Stimulated activated CD8-positive, alpha-beta memory T cell treated with anti-CD3 and anti-CD28 coated beads, Interleukin-12 subunit alpha, Interleukin-12 subunit beta, amount 100 ng/mL, for 4 hours (primary cell): ENCODE measurements at places on chromosomes 13 and 19.

GRCh38 chr19:21084343-21084742 is 2.3 kb downstream of the ZNF714 start:
- no peak for DNase-seq

DNA sequence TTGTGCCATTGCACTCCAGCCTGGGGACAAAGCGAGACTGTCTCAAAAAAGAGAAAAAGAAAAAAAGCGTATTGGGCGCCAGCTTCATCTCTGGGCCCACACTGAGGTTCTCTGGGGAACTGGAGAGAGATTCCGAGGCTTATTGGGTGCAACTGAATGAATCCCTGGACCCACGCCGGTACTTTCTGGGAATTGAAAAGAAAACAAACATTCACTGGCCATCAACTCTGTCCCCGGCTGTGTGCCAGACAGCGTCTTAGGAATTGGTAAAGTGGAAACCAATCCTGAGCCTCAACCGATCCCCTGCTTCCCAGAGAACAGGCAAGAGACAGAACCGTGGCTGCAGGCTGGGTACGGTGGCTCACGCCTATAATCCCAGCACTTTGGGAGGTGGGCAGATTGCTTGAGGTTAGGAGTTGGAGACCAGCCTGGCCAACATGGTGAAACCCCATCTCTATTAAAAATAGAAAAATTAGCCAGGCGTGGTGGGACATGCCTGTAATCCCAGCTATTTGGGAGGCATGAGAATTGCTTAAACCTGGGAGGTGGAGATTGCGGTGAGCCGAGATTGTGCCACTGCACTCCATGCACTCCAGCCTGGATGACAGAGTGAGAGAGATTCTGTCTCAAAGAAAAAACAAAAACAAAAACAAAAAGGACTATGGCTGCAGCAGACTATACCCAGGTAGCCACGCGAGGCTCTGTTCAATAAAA is 8.6 kb downstream of the ANO8 start:
- DNase-seq = no peak

- DNase-seq = no peak
These were observed 15.9 kb upstream of the EPHX3 start for GRCh38 chr19:15248106-15248505.

DNA sequence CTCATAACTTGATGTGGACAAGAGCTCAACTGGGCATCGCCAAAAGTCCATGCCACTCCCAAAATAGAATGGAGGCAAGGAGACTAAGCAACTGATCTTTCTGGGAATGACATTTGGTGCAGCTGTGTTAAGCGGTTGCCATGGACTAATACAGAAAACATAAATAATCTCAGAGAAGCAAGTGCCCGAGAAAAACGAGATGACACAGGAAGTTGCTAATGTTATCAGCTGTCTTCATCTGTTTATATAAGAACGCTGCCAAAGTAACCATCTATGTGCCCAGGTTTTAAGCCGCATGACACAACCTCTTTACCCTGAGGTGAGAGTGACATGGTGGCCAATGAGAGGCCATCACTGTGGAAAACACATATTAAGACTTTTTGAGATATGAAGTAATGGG is 54.9 kb upstream of the SACS start:
- no peak for DNase-seq

GRCh38 chr13:97308735-97309429 is 86.7 kb downstream of the MBNL2 start:
- no peak for DNase-seq

DNA sequence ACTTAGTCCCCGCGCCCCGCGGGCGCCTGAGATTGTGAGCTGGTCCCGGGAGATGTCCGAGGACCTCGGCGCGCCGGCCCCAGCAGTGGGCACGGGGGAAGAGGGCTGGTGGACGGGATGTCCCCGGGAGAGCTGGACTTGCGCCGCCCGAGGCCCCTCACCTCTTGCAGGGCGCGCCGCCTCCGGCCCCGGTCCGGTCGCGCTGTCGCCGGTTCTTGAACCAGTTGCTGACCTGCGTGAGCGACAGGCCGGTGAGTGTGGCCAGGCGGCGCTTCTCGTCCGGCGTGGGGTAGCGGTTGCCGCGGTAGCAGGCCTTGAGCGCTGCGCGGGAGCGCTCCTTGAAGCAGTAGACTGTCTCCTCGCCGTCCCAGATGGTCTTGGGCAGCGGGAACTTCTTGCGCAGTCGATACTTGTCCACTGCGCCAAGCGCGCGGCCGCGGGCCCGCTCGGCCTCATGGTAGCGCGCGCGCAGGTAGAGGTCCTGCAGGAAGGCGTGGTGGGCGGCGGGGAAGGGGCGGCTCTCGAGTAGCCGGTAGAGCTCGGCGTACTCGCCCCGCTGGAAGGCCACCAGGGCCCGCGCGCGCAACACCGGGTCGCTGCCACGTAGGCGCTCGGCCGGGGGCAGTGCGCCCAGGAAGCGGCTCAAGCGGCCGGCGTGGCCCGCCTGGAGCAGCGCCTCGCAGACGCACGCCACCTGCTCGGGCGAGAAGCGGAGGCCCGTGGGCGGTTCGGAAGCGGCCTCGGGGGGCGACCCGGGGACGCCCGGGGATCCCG is 984 bp downstream of the SIX5 start:
- DNase-seq = no peak

- DNase-seq = no peak
These were observed 21.6 kb downstream of the FAM124A start for GRCh38 chr13:51243832-51244231.

DNA sequence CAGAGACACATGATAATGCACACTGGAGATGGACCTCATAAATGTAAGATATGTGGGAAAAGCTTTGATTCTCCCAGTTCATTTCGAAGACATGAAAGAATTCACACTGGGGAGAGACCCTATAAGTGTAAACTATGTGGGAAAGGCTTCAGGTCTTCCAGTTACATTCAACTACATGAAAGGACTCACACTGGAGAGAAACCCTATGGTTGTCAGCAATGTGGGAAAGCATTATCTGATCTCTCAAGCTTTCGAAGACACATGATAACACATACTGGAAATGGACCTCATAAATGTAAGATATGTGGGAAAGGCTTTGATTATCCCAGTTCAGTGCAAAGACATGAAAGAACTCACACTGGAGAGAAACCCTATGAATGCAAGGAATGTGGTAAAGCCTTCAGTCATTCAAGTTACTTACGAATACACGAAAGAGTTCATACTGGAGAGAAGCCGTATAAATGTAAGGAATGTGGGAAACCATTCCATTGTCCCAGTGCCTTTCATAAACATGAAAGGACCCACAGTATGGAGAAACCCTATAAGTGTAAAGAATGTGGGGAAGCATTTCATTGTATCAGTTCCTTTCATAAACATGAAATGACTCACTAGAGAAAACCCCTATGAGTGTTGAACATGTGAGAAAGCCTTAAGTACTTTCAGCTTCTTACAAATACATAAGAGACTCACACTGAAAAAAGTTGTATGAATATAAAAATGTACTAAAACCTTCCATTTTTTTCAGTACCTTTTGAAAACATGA is 14.7 kb downstream of the ZNF441 start:
- no peak for DNase-seq

GRCh38 chr19:4859697-4860096 is 7.8 kb downstream of the PLIN3 start:
- DNase-seq = no peak

GRCh38 chr19:53870485-53870844 is 2.8 kb downstream of the MYADM start:
- no peak for DNase-seq

- no peak for DNase-seq
These were observed 383.4 kb downstream of the LMO7 start for GRCh38 chr13:76019421-76020044.

- no peak for DNase-seq
These were observed 78.4 kb downstream of the DPF1 start for GRCh38 chr19:38145623-38146022.

GRCh38 chr13:110327051-110327721 is 20.1 kb downstream of the COL4A2 start:
- DNase-seq = no peak

DNA sequence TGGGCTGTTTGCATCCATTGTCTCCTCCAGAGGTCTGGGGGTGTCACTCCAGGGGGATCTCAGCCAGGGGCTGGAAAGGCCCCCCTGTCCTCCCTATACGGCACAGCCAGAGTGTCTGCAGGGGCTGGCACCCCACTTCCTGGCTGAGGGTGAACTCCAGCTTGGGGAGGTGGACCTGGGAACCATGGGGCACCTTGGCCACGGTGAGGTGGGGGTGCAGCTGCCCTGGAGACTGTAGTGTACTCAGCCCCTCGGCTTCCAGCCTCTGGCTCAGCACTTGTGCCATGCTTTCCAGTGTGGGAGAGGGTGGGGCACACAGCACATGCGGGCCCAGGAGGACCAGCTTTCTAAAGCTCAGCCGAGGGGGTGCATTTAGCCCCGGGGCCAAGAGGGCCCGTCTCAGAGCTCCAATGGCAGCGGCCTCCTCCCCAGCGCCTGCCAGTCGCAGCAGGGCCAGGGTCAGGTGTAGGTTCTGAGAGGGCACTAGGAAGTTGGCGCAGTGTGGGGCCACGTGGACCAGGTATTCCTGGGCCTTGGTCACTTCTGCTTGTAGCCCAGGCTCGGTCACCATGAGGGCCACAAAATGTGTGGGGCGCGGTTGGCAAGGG is 1.4 kb downstream of the LENG9 start:
- DNase-seq = no peak

DNA sequence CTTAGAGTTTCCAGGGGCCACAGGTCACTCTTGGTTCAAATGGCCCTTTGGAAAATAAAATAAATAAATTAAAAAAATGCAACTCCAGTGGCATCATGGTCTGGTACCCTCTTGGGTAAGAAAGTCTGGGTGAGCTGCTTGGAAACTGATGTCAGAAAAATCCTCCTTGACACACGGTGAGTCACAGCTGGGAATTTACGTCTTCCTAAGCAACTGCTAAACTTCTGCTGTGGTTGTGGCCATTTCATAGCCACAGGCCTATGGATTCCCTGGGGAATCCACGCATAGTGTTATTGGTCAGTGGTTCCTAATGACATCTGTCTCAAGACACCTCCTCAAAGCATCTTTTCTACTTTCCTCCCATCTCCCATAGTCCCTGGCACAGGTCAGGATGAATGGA is 220.8 kb downstream of the COG6 start:
- DNase-seq = no peak

GRCh38 chr19:17281391-17282304 is at the start of gene ANKLE1:
Gene ANKLE1 (plus strand): TSS chr19:17281901. CDS start chr19:17281921, 20 bp downstream.
- peak; percentile 6 for DNase-seq

- DNase-seq = no peak
These were observed 3.0 kb upstream of the PNKP start for GRCh38 chr19:49870309-49870901.

DNA sequence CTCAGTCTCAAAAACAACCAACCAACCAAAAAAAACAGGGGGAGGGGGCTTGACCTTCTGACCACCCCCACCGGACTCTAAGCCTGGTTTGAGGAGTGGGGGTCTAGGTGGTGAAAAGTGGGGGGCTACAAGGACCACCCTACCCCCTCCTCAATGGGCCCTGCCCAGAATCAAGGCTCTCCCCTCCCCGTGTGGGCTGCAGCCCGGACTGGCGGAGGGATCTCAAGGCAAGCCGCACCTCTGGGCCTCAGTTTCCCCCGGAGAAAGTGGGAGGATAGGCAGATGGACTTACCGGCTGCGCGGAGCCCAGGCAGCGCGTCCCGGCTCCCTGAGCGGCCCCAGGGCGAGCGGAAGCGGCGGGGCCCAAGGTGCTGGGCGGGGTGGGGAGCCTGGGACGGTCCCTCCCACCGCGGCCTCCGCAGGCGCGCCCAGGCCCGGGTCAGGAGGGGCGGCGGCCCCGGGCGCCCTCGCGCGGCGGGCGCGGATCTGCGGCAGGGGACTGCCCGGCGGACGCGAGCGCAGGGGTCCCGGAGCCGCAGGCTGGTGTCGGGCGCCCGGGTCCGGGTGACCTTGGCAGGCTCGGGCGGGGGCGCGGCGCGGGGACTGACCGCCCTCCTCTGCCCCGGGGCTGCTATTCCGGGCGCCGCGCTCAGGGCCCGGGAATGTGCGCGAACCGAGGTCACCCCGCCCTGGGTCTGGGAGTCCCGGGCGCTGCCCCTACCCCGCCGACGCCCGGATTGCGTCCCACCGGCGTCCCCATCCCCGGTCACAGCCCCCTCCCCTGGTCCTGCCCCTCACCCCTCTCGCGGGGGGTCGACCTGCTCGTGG is at the start of gene ADAMTSL5:
Gene ADAMTSL5 (minus strand): TSS at position 349 of the 828 bp plus-strand sequence. CDS start 2,076 bp downstream, outside the sequence.
- peak; percentile 50 for DNase-seq

GRCh38 chr19:16386619-16387240 is 62.1 kb downstream of the KLF2 start:
- no peak for DNase-seq

GRCh38 chr19:53808710-53809125 is 15.4 kb downstream of the NLRP12 start:
- no peak for DNase-seq

DNA sequence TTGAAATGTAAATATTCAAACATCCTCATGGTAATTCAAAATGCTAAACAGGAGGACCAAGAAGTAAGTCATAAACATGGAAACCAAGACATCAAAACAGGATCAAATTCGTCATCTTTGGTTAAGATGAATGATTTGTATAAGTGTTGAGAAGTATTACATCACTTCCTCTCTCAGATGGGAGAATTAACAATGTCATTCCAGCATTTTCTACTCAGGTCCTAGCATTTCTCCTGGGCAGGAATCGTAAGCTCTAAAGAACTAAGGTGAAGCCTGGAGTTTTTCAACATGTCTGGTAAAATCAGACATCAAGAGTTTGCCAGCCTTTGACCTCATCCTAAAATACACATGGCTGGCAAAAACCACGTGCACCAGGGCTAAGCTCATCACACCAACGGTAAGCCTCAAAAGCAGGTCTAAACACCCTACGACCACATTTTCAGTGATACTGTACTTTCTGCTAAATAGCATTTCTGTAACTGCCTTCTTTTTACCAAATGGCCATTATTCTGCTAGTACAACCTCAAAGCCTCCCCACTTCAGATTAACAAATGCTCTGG is 24.8 kb downstream of the RANBP3 start:
- DNase-seq = no peak

GRCh38 chr19:49541914-49542313 is 14.1 kb downstream of the RCN3 start:
- no peak for DNase-seq

DNA sequence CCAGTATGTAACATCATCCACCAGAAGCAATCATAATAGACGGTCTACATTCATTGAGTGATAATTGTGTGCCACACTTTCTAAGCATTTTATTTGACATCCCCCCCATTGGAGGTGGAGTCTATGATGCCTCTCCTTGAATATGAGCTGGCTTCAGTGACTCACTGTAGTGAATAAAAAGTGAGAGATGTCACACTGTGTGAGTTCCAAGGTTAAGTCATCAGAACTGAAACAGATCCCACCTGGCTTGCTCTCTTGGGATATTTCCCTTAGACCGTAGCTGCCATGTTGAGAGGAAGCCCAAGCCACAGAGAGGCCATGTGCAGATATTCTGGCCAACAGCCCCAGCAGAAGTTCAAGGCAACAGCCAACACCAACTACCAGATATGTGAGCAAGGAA is 12.6 kb downstream of the RTBDN start:
- no peak for DNase-seq

DNA sequence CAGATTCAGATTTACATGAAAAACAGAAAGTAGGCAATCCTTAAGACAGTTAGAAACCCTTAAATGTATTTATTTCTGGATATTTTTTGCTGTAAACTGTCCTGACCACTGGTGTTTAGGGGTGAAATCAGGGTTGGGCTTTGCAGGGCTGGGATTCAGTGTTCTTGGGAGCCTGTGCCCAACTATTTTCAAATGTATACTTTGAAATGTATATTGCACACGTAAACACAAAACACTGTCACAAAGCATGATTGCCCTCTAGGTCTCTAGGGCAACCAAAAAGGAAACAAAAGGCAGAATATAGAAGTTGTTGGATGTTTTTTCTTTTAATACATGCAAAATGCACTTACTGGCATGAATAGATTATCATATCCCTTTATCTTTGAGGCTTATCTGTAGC is 1185.4 kb downstream of the DIAPH3 start:
- no peak for DNase-seq

- no peak for DNase-seq
These were observed 350.5 kb downstream of the KCNRG start for GRCh38 chr13:50365408-50366391.
